ENCODE measurements at places on chromosomes 11 and 22. TPM values are rescaled to one million over a fixed set of nuclear protein-coding genes. Genes with fewer than 3 reads are reported as not detected.

Gene VSIG10L2
- total RNA-seq, result not detected

DNA sequence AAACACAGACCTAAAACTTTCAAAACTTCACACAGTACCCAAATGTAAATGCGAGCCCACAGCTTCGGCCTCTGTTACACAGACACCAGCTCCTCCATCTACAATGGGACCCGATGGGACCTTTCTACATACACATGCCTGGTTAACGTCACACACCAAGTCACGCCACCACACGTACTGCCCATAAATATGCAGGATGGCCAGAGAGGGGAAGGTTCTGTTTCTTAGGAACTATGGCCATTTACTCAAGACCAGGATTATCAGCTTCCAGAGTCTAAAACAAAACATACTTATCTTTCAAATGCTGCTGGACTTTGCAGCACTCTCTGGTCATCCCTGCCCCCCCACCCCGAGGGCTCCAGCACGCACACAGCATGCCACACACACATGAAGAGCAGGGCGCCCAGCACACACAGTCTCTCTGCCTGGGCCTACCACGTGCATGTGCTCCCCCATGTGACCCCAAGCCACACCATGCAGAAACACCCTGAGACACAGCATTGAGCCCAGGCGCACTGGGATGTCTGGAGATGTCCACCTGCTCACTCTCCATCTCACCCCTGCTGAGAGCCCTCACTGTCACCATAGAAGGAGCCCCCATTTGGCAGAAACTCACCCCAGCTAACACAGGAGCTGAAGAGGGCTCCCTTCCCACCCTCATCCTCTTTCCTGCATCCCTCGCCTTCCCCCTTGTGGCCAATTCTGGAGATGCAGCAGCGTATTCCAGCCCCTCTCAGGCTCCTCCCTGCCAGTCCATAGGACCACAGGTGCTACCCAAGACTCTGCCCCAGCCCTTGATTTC, 61.8 kb downstream of the SLC22A12 start:
- DNase-seq, result peak; percentile 90

DNA sequence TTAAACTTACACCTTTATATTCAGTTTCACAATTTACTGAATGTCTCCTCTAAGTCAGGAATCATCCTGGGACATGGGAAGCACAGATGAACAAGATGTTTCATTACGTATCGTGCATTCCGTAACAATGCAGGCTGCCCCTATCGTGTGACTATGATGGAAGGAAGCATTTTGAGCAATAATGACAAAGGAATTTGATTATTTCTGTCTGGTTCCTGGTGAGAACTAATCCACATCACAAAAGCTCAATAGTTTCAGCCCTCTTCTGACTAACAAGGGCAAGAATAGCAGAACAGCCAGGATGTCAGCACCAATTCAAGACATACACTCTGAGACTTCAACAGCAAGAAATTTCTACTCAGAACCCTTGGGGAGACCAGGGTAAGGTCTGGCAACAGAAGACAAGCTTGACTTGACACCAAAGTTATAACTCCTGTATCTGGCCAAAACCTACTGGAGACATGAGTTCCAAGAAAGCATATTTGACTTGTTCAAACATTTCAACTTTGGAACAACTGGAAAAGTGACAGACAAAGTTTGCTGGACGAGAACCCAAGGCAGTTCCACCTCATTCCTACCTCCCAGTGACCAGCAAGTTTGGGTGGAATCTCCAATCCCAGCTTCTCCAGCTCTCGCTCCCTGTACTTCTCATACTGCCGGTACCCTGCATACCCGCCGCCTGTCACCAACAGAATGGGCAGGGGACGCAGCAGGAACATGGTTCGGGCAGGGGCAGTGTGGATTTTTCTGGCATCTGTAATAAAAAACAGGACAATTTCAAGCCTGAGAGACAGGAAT, 14.3 kb downstream of the PISD start:
- DNase-seq, result no peak

DNA sequence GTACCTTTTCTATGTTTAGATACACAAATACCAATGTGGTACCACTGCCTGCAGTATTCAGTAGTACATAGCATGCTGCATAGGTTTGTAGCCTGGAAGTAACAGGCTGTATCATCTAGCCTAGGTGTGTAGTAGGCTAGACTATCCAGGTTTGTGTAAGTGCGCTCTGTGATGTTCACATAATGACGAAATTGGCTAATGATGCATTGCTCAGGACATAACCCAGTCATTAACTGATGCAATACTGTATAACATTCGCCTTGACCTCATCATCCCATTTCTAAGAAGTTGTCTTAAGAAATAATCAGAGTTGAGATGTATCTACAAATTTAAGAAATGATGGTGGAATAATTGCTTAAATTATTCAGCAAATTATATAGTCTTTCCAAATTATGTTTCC, 116.0 kb upstream of the TIMP3 start:
- DNase-seq, result no peak

All from G401 (cell line).